ENCODE measurements at places on chromosomes 5 and 9.

DNA sequence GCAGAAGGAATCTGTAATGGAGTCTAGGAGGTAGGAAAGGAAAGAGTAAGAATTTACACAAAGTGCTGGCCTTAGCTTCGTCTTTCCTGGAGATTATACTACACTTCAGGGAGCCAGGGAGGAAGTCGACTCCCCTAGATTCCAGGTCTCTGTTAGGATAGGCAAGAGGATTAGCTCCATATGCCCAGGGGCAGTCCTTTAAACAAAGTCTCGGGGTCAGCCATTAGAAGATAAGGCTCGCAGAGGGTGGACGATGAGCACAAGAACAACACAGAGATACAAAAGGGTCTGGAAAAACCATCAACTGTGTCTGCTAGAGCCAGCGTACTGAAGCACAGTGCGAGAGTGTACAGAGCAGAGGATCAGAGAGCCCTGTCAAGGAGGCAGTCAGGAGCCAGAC, 344.7 kb upstream of the TNC start:
- DNase-seq: no peak

GRCh38 chr9:31236344-31236743, 1148.1 kb upstream of the ACO1 start:
- no peak for DNase-seq

GRCh38 chr5:153969563-153969895, 69.2 kb downstream of the FAM114A2 start:
- no peak for DNase-seq

GRCh38 chr5:6574537-6575245, 58.2 kb downstream of the NSUN2 start:
- DNase-seq: no peak

DNA sequence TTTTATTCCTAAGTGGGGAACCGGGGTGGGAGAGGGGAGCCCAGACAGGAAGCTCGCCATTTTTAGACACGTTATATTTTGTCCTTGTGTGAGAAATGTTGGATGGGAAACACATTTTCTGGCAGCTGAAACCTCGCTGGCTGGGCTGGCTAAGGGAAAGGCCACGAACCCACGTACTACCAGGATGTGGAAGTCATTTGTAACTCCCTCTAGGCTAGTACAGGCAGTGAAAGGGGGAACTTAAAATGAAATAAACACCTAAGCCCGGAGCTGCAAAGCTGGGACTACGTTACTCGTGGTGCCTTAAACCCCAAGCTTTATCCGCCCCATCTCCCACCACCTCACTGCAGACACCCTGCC, 42.5 kb downstream of the TMEM174 start:
- no peak for DNase-seq

- DNase-seq: no peak
Observed at GRCh38 chr5:94945656-94946055, 327.2 kb downstream of the SLF1 start.

DNA sequence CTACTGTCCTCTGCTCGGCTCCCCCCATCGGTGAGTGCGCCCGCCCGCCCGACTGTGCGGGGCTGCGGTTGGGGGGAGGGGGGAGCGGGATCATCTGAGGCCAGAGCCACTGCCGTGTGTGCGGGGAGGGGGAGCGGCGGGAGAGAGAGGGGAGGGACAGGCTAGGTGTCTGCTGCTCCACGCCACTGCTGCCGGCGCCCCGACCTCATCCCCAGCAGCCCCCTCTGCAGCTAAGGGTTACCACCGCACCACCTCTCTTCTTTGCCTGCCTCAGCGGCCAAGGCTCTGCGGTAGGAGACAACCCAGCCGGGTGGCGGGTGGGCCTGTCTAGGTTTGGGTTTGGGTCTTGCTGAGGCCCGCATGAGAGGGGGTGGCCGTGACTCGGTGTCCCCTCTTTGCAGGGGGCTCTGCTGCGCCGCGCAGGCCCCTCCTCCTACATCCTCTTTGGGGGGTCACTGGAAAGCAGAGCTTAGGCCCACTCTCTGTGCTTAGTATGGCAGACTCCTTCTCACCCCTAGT, 670 bp upstream of the PURA start:
- DNase-seq: no peak

DNA sequence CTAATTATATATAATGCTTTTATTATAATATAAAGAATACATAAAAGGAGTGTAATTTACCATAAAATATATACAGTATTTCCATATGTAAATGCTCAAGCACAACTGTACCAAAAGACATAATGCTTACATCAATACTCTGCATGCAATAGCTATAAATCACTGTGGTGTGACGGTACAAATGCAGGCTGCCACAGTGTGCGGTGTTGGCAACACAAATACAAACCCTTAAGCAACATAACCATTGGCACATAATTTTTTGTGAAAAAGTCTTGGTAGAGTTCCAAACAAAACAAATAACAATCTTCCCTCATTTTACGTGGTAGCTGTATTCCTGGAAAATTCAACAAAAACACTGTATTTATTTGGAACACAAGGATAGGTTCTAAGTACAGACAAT, 1.9 kb upstream of the SHISAL2B start:
- no peak for DNase-seq

- DNase-seq: no peak
Observed at GRCh38 chr9:98787766-98788335, 8.5 kb downstream of the ANKS6 start.

DNA sequence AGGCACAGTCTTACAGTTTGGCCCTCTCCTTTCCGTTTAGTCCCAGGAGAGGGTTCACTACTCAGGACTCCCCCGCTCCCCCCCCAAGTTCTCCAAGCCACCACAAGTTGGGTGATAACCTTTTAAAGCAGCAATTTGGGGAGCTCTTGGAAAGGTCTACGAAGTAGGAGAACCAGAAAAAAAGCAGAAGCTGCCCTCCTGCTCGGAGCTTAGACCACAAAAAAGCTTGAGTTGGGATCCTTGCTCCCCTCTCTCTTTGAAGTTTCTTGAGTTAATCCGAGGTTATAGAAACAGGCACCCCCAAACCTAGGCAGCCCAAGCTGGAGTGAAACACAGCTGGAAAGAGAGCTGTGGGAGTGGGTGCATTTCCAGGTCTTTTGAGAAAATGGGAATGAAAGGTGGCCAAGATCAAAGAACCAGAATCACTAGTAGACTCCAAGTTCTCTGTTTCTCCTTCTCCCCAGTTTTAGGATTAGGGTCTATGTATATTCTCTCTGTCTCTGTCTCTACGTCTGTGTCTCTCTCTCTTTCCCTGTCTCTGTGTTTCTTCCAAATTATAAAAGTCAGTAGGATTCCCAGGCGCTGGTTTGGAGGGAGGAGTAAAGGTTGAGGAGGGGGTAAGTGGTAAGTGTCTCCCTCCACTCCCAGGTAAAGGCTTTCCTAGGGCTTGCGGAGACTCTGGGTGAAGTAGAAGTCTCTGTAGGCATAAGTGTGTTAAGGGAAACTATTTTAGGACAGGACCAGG, 2.8 kb downstream of the LHX2 start:
- DNase-seq: no peak

GRCh38 chr5:153400931-153401330, 89.5 kb upstream of the GRIA1 start:
- no peak for DNase-seq

All from stimulated activated CD4-positive, alpha-beta T cell treated with anti-CD3 and anti-CD28 coated beads, TNF-alpha, amount 100 ng/mL, for 4 hours (primary cell).